ENCODE measurements at places on chromosomes 3 and 15. TPM values are rescaled to one million over a fixed set of nuclear protein-coding genes. Genes with fewer than 3 reads are reported as not detected.
A peak's percentile ranks its signal among the peaks of the same experiment; 100 is the strongest.

DNA sequence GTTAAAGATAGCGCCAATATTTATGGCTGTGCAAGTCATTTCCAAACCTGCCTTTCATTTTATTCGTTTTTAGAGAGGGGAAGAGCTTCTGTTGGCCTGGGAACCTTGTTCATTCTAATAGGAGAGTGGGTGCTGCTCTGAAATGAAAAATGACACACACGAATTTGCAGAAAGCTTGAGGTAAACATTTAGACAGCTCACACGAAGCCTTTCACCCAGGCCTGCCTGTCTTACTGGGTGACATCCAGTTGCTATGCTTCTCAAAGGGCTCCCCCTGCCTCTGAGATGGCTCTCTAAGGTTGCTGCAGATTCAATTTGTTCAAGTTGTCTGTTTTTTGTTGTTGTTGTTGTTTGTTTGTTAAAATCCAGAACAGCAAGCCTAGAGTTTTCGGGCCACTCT, 18.2 kb downstream of the PEX5L start:
- no peak for ATAC-seq

DNA sequence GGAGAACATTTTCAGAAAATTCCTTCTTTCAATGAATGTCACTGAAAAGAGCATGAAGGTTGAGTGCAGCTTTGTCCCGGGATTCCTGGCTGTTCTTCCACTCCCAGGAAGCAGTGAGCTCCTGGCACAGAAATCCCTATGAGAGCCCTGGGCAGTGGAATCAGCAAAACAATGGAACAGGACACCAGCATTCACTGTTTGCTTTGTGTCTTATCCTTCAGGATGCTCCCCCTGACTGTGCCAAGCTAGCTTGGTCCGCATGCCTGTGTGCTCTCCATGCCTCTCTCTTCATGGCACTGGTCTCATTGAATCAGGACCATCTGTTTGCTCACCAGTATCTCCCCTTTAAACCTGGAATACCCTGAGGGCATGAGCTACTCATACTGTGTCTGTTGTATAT, 102.0 kb upstream of the GADL1 start:
- ATAC-seq = no peak

DNA sequence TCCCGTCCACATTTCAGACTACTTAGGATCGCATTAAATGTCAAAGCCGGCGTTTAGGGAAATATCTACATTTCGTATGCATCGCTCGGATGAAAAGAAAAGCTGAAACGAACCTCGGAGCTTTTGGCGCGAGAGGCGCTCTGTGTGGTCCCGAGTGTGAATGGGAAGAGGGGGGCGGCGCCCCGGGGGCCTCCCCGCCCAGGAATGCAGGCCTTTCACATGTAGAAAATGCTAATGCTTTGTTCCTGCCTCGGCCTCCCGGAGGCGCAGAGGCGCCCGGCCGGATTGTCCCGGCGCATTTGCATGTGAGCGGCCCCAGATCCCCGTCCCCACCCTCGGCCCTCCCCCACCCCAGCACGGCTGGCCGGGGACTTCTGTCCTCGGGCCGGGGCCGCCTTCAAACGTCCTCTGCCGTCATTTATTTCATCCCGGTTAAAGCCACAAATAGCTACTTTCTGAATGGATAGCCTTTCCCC, 37.0 kb upstream of the TRIM71 start:
- peak; percentile 28 for ATAC-seq

DNA sequence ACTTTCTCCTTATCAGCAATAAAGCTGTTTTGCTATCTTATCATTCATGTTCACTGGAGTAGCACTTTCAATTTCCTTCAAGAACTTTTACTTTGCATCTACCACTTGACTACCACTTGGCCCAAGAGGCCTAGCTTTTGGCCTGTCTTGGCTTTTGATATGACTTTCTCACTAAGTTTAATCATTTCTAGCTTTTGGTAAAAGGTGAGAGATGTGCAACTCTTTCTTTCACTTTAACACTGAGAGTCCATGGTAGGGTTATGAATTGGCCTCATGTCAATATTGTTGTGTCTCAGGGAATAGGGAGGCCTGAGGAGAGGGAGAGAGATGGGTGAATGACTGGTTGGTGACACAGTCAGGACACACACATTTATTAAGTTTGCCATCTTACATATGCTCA, 31.0 kb upstream of the FAM3D start:
- peak; percentile 47 for ATAC-seq

GRCh38 chr3:58800940-58801339, 134.4 kb upstream of the FAM3D start:
- ATAC-seq = no peak

DNA sequence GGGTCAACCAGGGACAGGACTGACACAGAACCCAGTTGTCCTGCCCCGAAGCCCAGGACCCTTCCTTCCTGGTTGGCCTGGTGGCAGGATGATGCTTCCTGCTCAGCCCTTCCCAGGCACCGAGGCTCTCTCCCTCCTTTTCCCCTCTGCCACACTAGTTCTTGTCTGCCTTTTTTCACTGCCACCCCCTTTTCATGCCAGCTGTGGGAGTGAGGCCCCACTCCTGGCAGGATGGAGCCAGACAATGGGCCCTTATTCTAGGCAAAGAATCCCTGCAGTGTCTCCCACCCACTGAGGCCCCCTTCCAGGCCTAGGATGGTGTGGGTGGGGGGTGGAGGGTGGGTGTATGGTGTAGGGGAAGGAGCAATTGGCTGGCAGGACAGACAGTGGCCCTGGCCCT, 1.1 kb upstream of the SCAMP5 start:
- no peak for ATAC-seq

GRCh38 chr3:195171093-195171873, 99.7 kb downstream of the XXYLT1 start:
- ATAC-seq = no peak

DNA sequence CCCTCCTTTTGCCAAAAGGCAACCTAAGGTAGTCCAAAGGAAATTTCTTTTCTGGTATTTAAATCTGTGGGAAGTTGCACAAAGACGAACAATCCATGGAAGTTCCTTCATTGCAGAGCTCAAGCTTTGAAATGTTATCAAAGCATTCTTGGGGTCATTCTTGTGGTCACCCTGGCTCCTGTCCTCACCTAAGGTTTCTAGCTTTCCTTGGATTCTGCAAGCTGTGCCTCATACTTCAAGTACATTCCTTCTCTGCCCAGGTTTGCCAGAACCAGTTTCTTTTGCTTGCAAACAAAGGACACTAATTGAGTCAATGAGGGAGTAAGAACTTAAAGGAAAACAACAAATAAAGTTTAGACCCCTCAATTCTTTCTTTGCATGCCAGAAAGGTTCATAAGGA, 329.8 kb upstream of the PDZRN3 start:
- no peak for ATAC-seq

- no peak for ATAC-seq
Observed at GRCh38 chr3:152977366-152977765, 142.4 kb downstream of the P2RY1 start.

GRCh38 chr15:86016750-86017149, 62.9 kb upstream of the AGBL1 start:
- no peak for ATAC-seq

- ATAC-seq = no peak
Observed at GRCh38 chr15:27771892-27772291, 327.2 kb downstream of the OCA2 start.

DNA sequence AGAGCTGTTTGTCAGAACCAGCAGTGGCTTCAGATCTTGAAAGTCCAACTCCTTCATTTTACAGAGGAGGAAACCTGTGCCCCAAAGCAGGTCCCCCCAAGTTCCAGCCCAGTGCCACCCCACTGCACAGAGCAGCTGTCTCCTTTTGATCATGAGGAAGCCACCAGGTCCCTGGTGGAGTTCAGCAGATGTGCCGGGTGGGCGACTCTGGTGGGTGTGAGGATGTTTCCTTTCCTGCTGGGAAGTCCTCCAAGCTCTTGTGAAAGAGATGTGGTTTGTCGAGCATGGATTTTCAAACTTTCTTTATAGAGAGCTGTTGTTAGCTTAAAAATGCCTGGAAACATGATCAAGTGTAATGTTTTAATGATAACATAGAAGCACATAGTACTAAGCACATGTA, 52.0 kb downstream of the SMAD3 start:
- no peak for ATAC-seq

DNA sequence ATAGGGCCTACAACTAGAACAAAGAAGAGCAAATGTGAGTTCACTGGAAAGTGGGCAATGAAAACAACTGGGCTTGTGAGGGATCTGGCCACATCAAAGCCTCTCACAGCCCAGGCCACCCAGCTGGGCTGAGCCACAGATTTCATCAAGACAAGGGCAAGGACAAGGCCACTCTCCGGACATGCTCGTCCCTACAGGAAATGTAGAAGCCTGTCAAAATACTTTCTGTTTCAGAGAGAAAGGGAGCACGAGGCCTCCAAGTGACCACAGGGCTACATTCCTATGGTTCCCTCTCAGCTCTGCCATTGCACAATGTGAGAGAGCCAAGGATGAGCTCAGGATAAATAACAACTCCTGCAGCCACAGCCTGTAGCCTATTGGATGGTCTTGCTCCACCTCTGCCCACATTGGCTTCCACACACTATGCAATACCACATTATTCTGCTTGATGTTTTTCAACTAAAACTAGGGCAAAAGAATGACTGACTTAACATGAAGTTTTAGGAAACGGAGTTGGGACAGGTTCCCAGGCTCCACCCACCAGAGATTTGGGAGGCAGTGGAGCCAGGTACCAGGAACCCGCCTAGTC, 12.1 kb downstream of the TBC1D2B start:
- ATAC-seq = peak; percentile 30

- no peak for ATAC-seq
Observed at GRCh38 chr3:140013220-140013619, 78.2 kb downstream of the CLSTN2 start.

DNA sequence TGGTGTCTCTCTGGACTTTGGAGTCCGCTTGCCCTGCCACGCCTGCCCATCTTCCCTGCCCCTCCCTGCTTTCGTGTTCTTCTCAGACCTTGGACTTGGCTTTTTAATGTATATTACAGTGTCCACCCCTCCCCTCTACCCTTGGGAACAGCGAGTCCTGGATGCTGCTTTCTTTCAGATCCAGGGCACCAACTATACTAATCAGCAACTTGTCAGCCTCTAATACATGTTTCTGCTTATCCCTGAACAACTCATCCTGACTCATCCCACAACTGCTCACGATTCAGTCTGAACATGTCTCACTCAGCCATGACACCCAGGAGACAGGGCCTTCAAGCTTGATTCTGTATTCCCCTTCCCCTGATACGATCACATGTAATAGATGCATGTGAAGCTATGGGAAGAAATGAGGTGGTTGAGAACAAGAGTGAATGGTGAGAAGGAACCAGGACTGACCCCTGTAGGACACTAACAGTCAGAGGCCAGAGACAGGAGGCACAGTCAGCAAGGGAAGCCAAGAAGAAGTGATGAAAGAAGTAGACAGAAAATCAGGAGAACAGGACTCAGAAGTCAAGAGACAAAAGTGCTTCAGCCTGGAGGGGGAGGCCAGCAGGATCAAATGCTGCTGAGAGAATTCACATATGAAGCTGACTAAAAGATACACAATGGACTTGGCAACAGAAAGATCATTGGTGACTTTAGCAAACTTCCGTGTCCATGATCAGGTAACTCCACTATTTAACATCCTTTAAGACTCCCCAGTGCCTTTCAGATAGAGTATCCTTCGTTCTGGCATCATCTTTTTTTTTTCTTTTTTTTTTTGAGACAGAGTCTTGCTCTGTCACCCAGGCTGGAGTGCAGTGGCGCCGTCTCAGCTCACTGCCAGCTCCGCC, 35.4 kb downstream of the BCL2L10 start:
- peak; percentile 96 for ATAC-seq

DNA sequence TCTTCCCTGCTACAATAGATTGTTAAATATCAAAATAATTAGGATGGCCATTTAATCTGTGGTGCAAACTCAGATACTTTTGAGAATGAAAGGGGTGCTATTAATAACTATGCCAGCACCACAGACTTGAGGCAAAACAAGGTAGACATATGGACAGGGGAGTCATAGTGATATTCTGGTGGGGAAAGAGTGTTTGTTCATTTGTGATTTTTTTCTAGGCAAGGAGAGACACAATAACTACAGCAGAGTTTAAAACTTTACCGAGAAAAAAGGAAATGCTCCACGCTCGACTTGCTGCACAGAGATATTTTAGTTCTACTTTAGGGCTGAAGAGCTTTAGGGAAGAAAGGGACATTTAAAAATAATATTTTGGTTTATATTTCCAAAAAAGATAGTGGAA, 611.2 kb upstream of the GRM7 start:
- ATAC-seq = no peak

- no peak for ATAC-seq
Observed at GRCh38 chr3:157499342-157499963, 3.8 kb downstream of the VEPH1 start.

- peak; percentile 78 for ATAC-seq
Observed at GRCh38 chr3:141379250-141379966, 11.1 kb downstream of the ZBTB38 start.

- no peak for ATAC-seq
Observed at GRCh38 chr3:151863611-151864010, 9.8 kb upstream of the SUCNR1 start.

- ATAC-seq = no peak
Observed at GRCh38 chr3:22980346-22980745, 222.8 kb upstream of the UBE2E2 start.

- ATAC-seq = no peak
Observed at GRCh38 chr15:78414621-78415250, 23.3 kb upstream of the IREB2 start.

DNA sequence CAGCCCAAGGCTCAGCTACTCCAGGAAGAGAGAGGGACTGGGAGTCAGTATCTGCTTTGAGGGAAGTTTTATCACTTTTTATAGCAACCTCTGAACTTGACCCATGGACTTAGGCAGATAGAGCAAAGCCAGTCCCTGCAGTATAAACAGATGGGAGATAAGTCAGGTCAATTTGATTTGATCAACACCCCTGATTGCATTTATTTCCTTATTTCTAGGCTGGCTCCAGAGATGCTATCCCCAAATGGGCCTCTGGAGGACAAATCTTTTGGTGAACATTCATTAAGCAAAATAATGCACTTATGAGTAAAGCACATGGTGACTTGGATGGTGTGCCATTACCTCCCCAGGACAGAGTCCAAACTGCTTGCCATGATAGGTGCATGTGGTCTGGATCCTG, 8.9 kb upstream of the IDH3A start:
- ATAC-seq = no peak

SLC30A4 gene
- 2.1 TPM for total RNA-seq

ZIC4 gene
- total RNA-seq = not detected

TNFSF10 gene
- total RNA-seq = 33.6 TPM

ZNF662 gene
- total RNA-seq = 0.24 TPM

SI gene
- not detected for total RNA-seq

CX3CR1 gene
- total RNA-seq = 0.13 TPM

SNX22 gene
- total RNA-seq = 0.77 TPM

RBM15B gene
- total RNA-seq = 14.6 TPM

SLC12A1 gene
- not detected for total RNA-seq

LRRC2 gene
- not detected for total RNA-seq

FSIP1 gene
- total RNA-seq = 0.34 TPM

MESP2 gene
- not detected for total RNA-seq
